ENCODE measurements at places on chromosomes 2 and 18.

DNA sequence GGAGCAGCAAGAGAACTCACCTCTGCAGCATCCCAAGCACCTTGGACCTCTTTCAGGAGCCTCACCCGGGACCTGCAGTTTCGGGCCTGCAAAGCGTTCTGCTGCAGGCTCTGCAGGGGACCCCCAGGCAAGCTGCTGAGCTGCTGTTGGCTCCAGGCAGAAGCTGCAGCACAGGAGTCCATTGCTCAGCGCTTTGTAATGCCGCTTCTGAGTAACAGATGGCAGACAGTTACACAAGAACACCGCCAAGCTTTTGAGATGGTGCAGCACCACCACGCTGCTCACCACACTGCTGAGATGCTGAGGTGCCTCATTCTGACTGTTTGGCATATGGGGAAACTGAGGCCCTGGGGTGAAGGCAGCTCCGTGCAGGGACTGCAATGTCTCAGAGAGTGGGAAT lies 1.9 kb upstream of the GALNT14 start:
- no peak for DNase-seq

GRCh38 chr2:16049406-16049805 lies 109.1 kb downstream of the MYCN start:
- DNase-seq: no peak

GRCh38 chr2:233413559-233414272 lies 59.4 kb downstream of the DGKD start:
- DNase-seq: no peak

DNA sequence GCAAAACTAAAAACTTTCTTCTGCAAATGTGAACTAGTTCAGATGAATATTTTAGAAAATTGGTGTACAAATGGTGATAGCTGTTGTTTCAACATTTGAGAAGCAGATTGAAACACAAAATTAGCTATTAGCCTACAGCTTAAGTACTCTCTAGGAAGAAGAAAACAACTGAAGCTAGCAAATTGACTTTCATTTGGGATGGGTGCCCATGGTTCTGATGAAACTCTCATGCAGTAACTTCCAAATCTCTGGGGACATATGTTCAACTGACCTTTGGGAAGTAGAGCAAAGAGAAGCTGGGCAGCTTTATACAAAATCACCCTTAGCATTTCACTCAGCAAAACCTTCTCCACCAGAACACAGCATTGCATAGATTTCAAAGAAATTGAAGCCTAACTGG lies 119.0 kb downstream of the GALNT13 start:
- DNase-seq: no peak
